ENCODE measurements at places on chromosomes 16 and 17.

- no peak for DNase-seq
Measured at GRCh38 chr16:4365014-4365406, 6.6 kb upstream of the VASN start.

- no peak for DNase-seq
Measured at GRCh38 chr17:27783440-27784350, 16.6 kb downstream of the NOS2 start.

- no peak for DNase-seq
Measured at GRCh38 chr17:60354223-60354622, 37.7 kb downstream of the USP32 start.

GRCh38 chr16:49478107-49478506 lies 104.5 kb downstream of the C16orf78 start:
- no peak for DNase-seq

- no peak for DNase-seq
Measured at GRCh38 chr16:59339871-59340270, 605.8 kb upstream of the GOT2 start.

GRCh38 chr17:31794111-31794510 lies 64.9 kb downstream of the COPRS start:
- DNase-seq, result no peak

DNA sequence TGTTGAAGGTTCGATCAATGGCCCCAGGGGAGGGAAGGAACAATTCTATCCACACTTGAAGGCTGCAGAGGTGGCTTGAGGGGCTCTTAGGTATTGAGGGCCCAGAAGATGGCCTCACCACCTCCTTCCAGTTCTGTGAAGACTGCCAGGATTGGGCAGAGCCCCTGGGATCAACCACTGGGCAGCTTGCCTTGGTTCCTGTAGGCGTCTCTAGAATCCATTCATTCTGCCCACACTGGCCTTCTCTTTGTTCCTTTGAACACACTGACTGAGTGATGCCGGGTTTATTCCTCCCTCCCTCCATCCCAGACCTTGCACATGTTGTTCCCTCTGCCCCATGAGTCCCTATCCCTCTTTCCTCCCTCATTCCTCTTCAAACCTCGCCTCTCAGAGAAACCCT lies 50.5 kb downstream of the SYT17 start:
- DNase-seq, result no peak

- DNase-seq, result no peak
Measured at GRCh38 chr16:50712956-50713355, 19.6 kb downstream of the NOD2 start.

DNA sequence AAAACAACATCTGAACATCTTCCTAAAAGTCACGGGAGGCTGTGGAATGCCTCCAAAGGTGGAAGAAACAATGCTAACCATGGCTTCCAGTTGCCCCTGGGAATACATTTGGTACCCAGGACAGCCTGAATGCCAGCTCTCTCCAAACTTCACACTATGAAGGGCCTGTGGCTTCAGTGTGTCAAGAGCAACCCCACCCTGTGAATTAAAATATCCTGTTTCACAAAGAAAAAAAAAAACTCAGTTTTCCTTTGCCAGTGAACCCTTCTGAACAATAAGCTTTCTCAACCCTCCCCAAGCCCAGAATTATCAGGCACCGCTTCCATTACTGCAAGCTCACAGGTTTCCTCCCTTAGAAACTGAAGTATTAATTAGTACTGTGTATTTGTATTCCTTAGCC lies 69.8 kb downstream of the SLC39A11 start:
- DNase-seq, result no peak

GRCh38 chr17:35900708-35901480 lies 20.7 kb upstream of the CCL5 start:
- no peak for DNase-seq

GRCh38 chr17:77285594-77286390 lies 145.0 kb downstream of the SEC14L1 start:
- DNase-seq, result no peak

DNA sequence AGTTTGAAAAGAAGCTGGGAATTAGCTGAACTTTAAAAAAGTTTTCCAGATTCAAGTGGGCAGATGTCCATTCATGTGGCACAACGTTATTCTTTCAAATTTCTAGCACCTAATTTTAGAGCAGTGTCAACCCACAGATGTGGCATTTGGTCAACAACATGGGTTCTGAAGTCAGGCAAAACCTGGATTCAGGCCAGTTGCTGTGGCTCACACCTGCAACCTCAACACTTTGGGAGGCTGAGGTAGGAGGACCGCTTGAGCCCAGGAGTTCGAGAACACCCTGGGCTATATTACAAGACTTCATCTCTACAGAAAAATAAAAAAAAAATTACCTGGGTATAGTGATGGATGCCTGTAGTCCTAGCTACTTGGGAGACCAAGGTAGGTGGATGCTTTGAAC lies 380.2 kb upstream of the SALL1 start:
- no peak for DNase-seq

DNA sequence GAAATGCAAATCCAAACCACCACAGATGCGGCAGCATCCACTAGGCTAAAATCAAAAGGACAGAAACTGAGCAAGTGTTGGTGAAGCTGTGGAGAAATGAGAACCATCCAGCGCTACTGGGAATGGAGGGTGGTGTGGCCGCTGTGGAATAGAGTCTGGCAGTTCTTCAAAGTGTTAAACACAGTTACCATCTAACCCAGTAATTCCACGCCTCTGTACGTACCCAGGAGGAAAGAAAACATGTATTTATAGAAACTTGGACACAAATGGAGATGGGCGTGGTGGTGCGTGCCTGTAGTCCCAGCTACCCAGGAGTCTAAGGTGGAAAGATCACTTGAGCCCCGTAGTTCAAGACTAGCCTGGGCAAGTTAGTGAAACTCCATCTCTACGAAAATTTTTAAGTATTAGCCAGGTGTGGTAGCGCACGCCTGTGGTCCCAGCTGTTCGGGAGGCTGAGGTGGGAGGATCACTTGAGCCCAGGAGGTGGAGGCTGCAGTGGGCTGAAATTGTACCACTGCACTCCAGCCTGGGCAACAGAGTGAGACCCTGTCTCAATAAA lies 11.6 kb downstream of the SLC25A10 start:
- no peak for DNase-seq

- DNase-seq, result peak; percentile 18
Measured at GRCh38 chr16:58499615-58500351, at the start of gene NDRG4. Gene NDRG4, plus strand, starts transcription at chr16:58500143. Its CDS starts 106 bp downstream, at chr16:58500249.

DNA sequence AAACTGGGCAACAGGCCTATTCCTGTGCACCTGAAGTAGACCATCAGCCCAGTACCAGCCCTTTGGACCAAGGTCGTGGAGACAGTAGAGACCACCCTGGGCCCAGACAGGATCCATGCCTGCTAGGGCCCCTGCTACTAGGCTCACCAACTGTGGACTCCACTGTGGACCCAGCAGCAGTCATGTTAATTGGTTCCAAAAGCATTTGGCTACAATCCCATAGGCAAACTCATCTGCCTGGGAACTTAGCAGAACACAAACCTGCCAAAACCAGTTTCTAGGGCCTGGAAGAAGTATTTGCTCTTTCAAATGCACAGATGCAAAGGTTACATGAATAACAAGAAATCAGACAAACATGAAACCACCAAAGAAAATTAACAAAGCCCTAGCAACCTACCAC lies 53.1 kb downstream of the ACSM2A start:
- no peak for DNase-seq

DNA sequence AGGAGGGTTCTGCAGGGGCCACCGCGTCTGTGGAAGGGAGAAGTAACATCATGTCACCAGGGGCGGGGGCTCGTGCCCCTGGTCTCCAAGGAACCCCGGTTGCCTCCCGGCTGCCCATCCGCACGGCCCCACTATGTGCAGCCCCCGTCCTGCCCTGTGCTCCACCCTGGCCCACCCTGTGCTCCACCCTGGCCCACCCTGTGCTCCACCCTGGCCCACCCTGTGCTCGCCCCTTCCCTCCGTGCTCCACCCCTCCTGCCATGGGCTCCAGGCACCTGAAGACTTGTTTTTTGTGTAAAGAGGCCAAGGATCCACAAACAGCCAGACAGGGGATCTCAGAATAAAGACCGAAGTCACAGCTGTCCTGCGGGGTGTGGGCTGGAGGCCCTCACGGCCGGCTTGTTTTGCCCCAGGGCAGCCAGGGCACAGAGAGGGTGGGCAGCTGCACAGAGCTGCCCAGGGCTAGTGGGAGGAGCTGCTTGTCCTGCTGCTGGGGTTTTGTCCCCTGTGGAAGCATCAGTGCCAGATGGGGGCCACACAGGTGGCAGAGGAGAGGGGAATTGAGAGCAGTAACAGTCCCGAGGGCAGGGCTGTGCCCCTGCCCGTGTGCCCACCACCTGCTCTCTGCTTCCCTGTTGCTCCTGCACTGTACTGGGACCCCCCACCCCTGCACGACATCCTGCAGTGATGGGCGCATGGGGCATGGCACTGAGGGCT lies 147.0 kb upstream of the CIBAR2 start:
- DNase-seq, result no peak

DNA sequence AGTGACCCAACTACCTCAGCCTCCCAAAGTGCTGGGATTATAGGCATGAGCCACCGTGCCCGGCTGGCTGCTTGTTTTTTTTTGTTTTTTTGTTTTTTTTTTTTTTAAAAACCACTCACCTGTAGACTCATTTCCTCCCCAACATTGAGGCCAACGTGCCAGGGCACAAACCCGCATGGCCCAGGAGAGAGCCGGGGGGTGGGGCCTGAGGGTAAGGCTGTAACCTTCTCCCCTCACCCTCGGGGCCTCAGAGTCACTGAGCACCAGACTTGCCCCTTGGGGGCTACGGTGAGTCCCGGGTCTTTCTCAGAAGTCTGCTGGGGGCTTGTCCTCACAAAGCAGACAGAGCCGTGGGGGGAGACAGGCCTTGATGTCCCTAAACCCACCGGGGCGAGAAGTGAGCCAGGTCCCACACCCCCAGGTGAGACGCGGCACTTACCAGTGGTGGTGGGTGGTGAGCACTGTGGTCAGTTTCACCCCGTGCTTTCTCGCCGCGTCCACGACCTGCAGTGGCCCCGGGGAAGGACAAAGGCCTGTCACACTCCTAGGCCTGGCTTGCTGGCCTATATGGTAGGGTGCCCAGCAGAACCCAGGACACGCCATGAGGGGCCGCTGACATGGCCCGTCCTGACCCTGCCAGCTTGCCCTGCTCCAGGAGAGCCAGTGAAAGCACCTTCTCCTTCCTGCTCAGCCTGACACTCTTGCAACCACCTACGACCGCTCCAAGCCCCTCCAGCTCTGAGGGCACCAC lies 4.6 kb downstream of the HAGH start:
- DNase-seq, result no peak

- DNase-seq, result no peak
Measured at GRCh38 chr17:64423881-64424280, 25.0 kb upstream of the MILR1 start.

DNA sequence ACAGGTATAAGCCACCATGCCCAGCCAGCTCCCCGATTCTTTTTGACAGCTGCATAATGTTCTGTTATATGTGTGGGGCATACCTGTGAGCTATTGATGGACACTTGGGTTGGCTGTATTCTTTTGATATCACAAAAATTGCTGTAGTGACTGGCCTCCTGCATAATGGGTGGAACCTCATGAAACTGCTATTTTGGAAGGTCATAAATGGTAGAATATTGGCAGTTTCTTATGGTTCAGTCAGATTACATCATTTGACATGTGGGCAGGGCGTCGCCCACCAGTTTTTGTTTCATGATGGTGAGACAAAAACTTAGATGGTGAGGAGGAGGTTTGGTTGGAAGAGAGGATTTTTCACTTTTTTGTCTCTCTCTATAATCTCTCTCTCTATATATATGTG lies 26.7 kb upstream of the POLR3E start:
- no peak for DNase-seq

DNA sequence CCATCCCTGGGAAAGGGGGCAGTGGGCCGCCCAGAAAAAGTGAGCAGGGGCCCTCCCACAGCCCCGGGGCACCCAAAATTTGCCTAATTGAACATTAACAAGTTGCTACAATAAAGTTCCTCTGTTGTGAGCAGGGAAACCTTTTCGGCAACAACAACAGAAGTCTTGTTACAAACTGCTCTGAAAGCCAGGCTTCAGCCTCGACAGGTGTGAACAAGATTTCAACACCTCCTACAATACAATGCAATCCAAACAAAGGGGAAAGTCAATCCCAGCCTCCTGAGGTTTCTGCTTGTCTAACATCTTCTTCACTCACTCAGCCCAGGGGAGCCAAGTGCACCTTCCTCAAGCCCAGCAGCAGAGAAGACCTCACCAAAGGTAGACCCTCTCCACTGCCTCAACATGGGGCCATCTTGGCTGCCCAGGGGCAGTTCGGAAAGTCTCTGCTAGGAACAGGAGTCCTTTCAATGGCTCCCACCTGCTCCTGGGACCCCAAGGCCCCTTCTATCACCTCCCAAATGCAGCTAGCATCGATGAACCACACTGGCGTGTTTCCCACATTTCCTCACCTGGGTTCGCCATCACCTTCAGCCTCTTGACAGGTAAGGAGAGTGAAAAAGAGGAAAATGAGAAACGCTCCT lies 19.1 kb downstream of the ZFHX3 start:
- DNase-seq, result no peak

DNA sequence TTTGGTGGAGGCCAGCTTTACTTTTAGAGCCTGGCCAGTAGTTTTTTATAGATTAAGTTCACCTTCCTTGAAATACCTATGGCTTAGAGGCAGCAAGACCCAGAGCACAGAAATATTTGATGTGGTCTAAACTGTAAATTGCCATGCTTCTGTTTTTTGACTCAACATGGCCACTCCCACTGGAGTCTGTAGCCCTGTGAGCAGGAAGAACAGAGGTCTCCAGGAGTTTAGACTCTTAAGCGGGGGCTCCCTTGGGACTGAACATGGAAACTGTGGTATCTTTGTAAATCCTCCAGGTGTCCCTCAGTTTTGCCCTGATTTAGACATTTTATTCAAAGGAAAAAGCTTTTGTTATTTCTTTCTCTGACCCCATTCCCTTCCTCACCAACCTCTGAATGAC lies 145.6 kb downstream of the FTO start:
- no peak for DNase-seq

DNA sequence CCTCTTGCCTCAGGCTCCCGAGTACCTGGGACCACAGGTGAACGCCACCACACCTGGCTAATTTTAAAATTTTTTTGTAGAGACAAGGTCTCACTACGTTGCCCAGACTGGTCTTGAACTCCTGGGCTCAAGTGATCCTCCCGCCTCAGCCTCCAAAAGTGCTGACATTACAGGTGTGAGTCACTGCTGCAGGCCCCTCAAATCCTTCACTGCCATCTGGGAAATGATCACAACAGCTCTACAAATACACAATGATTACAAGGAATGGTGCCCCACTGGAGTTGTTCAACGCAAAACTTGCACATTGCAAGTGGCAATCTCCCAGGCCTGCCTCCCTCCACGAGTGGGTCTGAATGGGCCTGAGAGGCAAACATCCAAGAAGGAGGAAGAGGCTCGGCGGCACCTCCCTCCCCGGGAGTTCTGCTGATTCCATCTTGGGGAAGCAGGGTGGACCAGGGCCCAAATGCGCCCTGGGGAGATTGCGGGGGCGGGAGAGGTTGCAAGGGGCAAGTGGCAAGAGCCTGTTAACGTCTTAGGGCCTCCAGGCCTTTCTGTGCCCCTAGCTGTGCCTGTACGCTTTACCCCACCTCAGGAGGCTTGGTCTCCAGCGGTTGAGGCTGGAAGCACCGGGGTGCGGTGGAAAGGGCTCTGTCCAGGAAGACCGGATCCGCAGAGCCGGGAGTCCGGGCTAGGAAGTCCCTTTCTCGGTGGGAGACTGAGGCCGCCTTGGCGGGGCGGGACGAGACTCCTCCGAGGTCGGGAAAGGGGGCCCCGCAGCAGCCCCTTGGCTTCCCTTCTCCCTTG lies 656 bp upstream of the IGFBP4 start:
- no peak for DNase-seq

Measured in effector memory CD4-positive, alpha-beta T cell (primary cell).